ENCODE measurements at places on chromosomes 4 and X.

DNA sequence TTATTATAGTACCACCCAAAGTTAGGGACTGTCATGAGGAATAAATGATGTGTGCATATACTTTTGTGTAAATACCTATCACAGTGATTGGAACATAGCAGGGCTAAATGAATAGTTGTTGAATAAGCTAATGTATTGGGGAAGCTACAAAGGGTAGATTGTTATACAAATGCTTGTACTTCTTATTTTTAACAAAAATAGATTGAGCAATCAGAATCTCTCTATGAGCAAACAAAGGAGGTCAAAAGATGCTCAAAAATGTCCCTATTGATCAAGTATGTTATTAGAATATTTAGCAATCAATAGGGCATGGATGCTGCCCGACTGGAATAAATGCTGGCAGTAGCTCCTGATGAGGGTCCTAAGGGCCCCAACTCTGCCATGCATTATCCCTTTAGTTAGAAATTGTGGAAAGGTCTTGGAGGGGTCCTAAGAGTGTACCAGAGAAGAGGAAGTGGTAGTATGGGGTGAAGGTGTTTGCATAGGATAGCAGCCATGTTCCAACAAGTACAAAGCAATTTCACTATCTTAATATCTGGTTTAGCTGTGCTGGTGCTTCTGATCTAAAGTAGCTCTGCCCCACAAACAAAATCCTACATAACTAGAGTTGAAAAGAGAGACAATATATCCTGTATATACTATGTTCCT, 33.1 kb upstream of the TAPT1 start:
- no peak for DNase-seq

- DNase-seq = no peak
These were observed 119.0 kb upstream of the BMP3 start for GRCh38 chr4:80911458-80911857.

GRCh38 chr4:124529131-124529530, 183.4 kb downstream of the ANKRD50 start:
- DNase-seq = no peak

DNA sequence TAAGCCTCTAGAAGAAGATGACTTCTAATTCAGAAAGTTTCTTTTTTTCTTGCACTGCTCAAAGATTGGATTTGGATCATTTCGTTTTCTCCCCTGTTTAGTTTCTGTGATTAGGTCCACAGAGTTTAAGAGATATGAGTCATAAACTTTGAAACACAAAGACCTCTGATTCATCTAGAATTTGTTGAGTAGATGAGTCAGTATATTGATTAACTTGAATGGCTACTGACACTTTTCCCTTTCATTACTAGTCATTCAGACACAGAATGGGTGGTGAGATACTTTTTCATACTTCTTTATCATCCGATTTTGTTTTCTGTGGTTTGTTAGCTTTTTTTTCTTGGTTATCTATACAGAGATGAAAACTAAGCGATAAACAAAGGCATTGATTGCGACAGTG, 34.1 kb upstream of the AFF2 start:
- DNase-seq = no peak

DNA sequence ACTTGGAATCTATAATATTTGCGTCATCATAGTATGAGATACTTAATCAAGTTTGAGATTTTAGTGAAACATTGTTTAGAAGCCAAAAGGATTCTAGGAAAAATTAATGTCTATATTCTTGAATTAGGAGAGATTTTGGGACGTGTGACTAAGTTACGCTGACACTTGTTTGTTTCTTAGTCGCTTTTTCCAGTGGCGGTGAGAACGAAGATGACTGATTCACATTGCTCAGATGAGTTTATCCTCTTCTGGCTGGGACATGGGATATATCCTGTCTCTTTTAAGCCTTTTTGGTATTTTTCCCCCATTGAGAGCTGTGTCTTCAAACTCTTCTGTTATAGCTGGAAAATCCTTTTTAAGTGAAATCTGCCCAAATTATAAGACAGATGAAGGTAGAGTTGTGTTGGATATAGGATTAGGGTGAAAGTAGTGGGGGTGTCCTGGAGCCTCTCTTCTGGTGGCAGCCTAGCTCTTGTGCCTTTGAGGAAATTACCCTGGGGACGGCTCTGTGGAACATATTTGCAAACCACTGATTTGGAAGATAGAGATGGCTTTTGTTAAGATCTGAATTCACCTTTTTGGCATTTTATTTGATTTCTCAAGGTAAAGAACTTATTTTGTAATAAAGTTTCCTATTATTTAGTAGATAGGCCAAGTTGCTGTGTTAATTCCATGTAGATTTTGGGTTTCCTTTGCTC, 49.7 kb downstream of the HTT start:
- no peak for DNase-seq

DNA sequence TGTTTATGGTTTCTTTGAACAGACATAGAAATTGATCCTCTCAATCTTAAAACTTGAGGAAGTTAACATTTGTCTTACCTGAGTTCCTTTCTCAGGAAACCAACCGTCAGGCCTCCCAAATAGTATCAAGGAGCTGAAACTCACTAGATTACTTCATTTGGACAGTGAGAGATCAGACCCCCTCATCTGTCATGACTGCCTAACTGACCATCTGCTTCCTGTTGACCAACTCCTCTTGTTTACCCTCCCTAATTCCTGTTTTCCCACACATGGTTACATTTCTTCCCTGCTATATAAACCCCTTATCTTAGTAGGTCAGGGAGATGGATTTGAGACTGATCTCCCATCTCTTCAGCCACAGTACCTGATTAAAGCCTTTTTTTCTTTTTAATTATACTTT, 46.2 kb upstream of the NMU start:
- DNase-seq = no peak

DNA sequence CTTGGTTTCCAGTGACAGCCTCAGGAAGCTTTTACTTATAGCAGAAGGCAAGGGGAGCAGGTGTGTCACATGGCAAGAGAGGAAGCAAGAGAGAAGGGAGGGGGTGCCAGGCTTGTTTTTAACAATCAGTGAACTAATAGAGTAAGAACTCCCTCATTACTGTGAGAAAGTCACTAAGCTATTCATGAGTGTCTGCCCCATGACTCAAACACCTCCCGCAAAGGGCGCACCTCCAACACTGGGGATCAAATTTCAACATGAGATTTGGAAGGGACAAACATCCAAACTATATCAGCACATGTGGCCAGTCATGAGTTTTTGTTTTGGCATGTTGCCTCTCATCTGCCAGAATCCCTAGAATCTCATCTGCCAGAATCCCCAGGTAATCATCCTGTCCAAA, 183.5 kb upstream of the C1QTNF7 start:
- no peak for DNase-seq

GRCh38 chrX:40976981-40977380, 108.3 kb upstream of the USP9X start:
- no peak for DNase-seq

DNA sequence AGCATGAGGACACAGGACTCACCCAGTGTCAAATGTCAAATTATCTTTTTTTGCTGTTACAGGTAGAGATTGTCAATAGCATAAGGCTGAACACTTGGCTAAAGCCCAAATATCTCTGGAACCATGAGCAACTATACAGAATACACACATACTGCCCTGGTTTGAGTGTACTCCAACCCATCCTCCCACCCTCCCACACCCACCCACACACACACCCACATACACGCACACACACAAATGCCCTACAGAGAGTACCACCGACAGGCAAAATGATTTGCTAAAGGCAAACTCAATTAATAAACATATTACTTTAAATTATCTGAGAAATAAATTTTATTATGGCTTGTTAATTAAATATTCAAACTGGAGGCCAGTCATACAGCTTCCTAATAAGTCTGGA, 173.1 kb upstream of the MAP3K15 start:
- no peak for DNase-seq

DNA sequence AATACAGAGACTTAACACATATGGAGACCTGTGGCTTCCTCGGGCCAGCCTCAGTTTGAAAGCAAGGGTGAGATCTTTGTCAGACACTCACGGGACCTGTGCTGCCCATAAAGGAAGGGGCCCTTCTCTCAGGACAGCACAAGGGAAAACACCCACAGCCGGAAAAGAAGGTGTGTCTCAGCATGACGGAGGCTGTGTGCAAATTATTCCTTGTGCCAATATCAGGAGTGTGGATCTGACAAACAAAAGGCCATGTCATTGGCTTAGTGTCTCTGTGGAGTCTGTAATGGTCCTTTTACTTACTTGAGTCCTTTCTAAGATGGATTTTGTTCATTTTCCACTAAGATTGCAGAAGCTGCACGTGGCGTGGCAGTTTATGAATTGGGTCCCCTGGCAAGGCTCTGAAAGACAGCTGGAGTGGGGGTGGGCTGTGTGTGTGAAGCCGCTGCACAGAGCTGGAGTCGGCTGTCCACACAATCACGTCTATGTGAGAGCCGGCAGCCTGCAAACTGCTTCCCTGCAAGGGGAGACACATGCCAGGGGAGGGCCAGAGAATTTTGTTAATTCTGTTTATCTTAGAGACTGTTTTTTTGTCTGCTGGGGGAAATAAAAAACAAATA, 1.9 kb downstream of the ENPP6 start:
- no peak for DNase-seq

DNA sequence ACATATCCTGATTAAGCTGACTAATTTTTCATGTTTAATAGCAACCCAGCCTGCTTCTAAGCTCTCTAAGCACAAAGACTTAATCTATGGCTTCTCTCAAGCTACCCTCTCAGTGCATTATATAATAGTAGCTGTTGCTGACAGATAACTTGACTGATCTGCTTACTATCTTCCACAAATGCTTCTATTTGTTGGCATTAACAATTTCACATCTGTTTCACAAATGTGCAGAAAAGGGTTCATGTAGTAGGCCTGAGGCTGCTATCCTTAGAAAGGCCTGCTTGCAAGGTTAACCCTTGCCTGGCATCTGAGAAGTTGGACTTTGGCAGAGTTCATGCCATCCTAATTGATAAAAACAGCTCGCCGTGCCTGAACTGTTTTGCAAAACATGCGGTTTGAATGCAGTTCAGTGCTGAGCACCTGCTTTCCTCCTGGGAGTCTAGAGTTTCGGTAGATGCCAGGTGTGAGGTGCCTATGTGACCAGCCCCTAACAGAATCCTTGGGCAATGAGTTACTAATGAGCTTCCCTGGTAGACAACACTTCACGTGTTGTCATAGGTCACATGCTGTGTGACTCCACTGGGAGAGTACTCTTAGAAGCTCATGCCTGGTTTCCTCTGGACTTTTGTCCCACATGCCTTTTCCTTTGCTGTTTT, 68.4 kb downstream of the NSG1 start:
- DNase-seq = no peak

DNA sequence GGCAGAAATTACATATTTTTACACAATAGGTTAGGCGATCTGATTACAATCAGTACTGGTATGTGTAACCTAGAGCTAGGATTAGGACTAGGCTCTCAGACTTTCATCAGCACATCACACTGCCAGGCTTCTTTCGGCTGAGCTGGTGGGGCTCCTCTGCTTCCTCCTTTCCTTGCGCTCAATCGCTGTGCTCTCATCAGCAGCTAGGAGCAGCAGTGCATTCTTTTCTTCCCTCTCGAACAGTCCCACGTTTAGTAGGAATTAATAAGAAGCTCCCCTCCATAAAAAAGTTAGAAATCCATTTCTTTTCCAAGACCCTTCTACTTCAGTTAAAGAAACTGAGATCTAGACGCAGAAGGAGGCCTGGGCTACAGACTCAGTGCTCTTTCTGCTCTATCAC, 350.4 kb downstream of the SPRY1 start:
- no peak for DNase-seq

DNA sequence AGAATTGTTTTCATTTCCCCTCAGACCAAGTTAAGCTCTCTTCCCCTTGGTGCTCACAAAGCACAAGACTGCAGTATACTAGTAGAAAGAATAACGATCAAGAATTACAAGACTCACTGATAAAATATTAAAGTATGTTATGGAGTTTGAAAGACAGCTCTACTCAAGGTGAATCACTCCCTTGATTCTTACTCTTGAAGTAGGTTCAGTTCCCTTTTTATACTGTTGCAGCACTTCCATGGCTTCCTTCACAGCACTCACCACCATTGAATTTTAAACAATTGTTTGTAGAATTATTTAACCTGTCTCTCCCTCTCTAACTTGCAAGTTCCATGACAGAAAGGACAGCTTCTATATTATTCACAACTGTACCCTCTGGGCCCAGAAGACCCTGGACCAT, 42.2 kb downstream of the CASK start:
- DNase-seq = no peak

DNA sequence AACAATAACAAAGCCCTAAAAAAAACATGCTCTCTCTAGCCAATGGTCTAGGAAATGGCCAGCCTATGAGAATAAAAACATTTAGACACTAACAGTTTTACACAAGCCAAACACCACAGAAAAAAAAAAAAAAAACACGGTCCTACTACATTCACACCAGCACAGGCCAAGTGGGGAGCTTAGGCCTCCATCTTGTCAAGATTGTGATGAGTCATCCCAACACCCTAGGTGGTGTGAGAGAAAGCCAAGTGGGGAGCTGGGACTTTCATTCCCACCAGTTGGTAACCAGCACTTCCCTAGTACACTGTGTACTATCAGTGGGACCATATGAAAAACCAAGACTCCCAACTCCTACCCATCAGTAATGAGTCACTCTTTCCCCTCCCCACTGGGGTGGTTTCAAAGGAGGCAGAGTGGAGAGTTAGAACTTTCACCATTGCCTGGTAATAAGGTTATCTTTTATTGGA, 95.6 kb downstream of the ADAMTS3 start:
- no peak for DNase-seq

DNA sequence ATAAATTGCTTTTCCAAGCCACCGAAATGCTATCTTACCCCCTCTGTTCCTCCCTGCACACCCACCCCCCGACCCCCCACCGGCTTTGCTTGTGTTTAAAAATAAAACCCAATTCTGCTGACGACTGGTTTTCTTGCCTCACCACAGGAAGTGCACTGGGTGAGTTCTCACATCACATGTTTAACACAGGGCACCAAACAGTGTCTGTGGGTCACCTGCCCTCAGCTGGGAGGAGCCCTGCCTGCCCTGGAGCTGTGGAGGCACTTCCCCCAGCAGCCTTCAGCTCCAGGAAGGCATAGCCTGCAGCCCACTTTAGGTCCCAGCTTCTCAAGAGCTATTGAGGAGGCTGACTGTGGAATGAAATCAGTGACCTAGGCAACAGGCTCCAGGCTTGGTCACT, 8.8 kb downstream of the TMEM255A start:
- DNase-seq = peak; percentile 41

GRCh38 chrX:20060961-20061748, 55.6 kb downstream of the MAP7D2 start:
- DNase-seq = peak; percentile 28

GRCh38 chr4:76987153-76987591, 37.6 kb downstream of the SEPTIN11 start:
- DNase-seq = no peak

- DNase-seq = no peak
These were observed 95.3 kb downstream of the AREG start for GRCh38 chr4:74540193-74540592.

GRCh38 chr4:121656269-121656641, 40.5 kb downstream of the ANXA5 start:
- DNase-seq = no peak

DNA sequence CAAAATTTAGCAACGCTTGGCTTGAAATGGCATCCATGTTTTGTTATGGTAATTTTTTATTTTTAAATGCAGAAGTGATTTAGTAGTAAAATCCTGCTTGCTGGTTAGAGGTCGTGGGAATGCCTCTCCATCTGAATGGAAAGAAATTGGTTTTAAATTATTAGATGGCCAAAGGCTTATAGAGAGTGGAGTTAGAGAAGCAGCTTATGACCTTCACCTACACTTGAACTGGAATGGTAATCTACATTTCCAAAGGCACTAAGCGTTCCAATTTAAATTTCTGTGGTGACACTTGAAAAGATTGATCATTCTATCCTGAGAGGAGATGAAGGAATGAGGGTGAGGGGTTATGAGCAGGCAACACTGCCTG, 280.7 kb downstream of the RAPGEF2 start:
- no peak for DNase-seq
